Psoas muscle (tissue), 8 donors: ENCODE measurements at places on chromosomes 16 and 17. TPM values are rescaled to one million over a fixed set of nuclear protein-coding genes. Genes with fewer than 3 reads are reported as not detected.
A peak's percentile ranks its signal among the peaks of the same experiment; 100 is the strongest.

GRCh38 chr17:79779084-79779529 lies 1.2 kb downstream of the CBX2 start:
- H3K4me1 ChIP-seq = peaks cover 5% of the 10 kb centered on the region
- peak overlapping the region; percentile 71 for H3K4me3 ChIP-seq
- no peaks in the 10 kb centered on the region for H3K27me3 ChIP-seq
- H3K36me3 ChIP-seq = no peaks in the 10 kb centered on the region
- DNase-seq = no peak

- peaks cover 18% of the 10 kb centered on the region for H3K36me3 ChIP-seq
- no peaks in the 10 kb centered on the region for H3K27me3 ChIP-seq
- H3K4me1 ChIP-seq = peaks cover 34% of the 10 kb centered on the region
- peak within 1 kb of the TSS; percentile 58 for H3K4me3 ChIP-seq
- DNase-seq = peak; percentile 47
Measured at GRCh38 chr17:7589891-7590691, at the start of gene SOX15. Gene SOX15, minus strand, starts transcription at chr17:7590094. Its CDS starts 418 bp downstream, at chr17:7589676.

- no peak overlapping the region for H3K4me3 ChIP-seq
- no peak for DNase-seq
- H3K27ac ChIP-seq = no peak overlapping the region
- H3K27me3 ChIP-seq = peaks cover 36% of the 10 kb centered on the region
Measured at GRCh38 chr17:34527908-34528470, 51.4 kb upstream of the TMEM132E start.

DNA sequence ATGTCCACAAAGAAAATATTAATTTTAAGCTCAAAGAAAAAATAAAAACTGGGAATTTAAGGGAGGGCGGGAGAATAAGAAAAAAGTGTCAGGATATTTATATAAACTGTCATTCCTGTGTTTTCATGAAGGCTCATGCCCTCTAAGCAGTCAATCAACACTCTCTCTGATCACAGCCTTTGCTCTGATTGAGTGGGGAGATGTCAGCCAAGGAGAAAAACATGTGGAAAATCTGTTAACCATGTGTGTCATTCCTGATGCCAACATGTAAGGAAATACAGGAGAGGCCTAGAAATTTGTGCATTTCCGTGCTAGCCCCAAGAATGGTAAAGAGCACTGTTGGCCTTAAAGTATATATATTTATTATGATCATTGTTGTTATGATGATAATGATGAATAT lies 137.9 kb upstream of the IRX5 start:
- no peak overlapping the region for H3K27ac ChIP-seq
- no peak for DNase-seq
- H3K4me3 ChIP-seq = no peak overlapping the region
- no peaks in the 10 kb centered on the region for H3K36me3 ChIP-seq
- no peaks in the 10 kb centered on the region for H3K4me1 ChIP-seq

The AIPL1 gene
- not detected for total RNA-seq

The HP gene
- total RNA-seq = 10.1 TPM

The BFAR gene
- 62.3 TPM for total RNA-seq

The CASKIN2 gene
- total RNA-seq = 26.3 TPM

The GP1BA gene
- not detected for total RNA-seq

The NAGS gene
- 0.20 TPM for total RNA-seq
